Left renal cortex interstitium (tissue), 4 donors: ENCODE measurements at places on chromosomes 11 and 22. TPM values are rescaled to one million over a fixed set of nuclear protein-coding genes. Genes with fewer than 3 reads are reported as not detected.

CEP126 gene
- polyA plus RNA-seq = 5.2 TPM

SLC35C1 gene
- 9.5 TPM for polyA plus RNA-seq

PATE2 gene
- polyA plus RNA-seq = 0.27 TPM

PANX3 gene
- not detected for polyA plus RNA-seq

TPBGL gene
- 0.13 TPM for polyA plus RNA-seq

- DNase-seq = no peak
These were observed 5.0 kb upstream of the USP47 start for GRCh38 chr11:11836676-11837231.

DNA sequence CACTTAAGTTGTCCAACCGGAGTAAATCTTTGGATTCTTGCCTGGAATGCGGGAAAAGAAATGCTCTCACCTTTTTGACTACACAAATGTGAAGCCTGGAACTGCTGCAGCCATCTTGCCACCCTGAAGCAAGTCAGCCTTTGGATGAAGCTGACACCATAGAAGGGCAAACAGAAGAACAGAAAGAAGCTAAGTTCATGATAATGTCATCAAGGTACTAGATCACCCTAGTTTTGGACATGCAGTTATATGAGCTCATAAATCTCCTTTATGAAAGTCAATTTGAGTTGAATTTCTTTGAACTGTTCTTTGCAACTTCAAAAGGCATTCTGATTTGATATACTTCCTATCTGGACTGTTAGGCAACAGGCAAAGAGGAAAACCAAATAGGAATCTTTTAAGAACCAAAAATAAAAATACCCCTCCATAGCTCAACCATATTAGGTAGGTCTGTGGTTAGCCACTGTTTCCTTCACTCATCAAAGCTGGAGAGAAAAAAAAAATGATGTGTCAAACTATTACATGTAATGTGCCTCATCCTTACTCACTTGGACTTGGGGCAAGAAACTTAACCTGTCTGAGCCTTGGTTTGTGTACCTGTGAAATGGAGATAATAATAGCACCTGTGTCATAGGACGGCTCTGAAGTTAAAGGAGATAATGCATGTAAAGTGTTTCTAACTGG is 91.9 kb downstream of the WT1 start:
- no peak for DNase-seq

DNA sequence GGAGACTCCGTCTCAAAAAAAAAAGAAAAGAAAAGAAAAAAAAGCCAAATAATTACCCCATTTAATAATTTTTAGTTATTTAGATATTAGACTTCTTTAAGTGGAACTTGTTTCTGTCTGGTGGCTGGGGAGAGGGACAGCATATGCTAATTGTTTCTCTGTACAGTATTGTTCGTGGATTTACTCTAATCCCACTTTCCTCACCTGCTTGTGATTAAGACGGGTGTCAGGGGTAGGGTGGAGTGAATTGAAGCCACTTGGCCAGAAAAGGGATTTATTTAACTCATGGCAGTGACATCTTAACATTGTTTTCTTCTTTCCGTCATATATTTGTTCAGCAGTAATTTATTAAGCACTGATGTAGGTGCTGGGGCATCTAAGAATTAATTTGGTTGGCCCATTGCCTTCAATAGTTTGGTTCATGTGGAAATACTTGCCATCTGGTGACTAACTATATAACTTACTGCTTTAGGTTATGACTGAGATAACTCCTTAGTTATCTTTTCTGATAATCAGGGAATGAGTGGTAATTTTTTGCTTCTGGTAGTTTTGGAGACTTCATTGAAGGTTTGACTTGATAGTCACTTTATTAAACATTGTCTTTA is 4.6 kb downstream of the TNRC6B start:
- no peak for DNase-seq

- DNase-seq = no peak
These were observed 136.9 kb upstream of the ZC3H12C start for GRCh38 chr11:109956124-109956793.

DNA sequence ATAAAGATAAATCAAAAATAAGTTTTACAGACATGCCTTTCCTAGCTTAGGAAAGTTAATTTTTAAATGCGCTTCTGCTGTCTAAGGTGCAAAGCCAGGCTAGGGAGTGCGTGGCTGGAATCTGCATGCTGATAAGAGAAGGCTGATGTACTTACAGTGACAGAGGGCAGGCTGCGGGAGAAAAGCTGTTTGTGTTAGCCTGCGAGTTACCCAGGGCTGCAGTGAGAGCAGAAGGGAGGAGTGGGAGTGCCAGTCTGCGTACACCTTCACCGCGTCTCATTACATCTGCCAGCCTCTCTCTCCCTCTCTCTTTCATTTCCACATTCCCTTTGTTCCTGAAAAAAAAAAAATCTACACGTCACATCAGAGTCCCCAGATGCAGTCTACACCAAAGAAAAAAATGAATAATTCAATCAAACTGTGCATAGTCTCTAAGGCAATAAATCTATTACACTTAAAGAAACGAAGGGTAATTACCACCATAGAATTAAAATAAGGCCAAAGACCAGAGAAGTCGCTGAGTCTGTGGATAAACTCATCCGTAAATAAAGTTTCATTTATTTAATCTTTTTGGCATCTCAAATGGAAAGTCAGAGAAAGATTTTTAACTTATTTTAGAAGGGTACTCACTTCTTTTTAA is 126.4 kb upstream of the C11orf58 start:
- DNase-seq = peak; percentile 49

DNA sequence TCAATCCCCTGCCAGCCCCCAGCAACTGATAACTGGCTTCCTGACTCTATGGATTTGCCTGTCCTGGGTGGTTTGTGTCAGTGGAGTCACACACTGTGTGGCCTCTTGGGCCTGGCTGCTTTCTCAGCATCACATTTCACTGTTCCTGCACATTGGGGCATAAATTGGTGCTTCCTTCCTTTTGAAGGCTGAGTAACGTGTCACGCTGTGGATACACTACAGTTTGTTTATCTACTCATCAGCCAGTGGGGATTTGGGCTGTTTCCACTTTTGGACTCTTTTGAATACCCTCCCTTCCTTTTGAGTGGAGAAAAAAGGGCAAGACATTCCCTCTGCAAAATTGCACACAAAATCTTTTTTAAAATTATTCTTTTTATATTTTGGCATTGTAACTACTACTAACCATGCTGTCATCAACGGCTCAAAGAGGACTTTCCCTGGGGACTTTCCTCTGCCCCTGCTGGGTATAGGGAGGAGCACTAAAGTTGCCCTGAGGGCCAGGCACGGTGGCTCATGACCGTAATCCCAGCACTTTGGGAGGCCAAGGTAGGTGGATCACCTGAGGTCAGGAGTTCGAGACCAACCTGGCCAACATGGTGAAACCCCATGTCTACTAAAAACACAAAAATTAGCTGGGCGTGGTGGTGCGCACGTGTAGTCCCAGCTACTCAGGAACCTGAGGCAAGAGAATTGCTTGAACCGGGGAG is 7.8 kb upstream of the CELSR1 start:
- no peak for DNase-seq

GRCh38 chr11:128291835-128292234 is 295.5 kb downstream of the ETS1 start:
- no peak for DNase-seq

DNA sequence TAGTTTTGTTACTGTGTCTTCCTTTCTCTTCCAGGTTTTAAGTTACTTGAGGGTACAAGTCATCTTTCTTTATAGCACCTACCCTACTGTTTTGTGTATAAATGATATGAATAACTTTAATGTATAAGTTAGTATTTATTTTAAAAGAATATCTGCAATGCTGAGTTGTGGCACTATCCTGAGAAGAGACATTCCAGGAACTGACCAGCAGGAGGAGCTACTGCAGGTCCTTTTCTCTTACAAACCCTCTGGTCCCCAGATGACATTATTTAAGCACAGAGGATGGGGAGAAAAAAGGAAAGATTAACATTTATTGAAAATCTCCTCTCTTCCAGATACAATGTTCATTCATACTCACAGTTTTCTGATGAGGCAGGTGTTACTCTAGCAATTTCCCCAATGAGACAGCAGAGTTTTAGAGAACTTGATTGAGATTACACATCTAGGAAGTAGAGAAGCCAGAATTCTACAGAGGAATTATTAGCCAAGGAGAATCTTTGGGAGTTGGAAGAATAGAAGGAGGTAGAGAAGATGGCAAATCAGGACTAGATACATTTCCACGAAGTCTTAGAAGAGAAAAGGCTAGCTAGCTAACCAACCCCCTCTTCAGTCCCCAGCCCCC is 541.2 kb upstream of the API5 start:
- DNase-seq = no peak

- no peak for DNase-seq
These were observed 5.9 kb downstream of the ST3GAL4 start for GRCh38 chr11:126361400-126361799.

- DNase-seq = no peak
These were observed 8.5 kb upstream of the SCN2B start for GRCh38 chr11:118184784-118185579.
